ENCODE measurements at places on chromosomes 2 and 18.
A peak's percentile ranks its signal among the peaks of the same experiment; 100 is the strongest.

- no peak for DNase-seq
These were observed 7.7 kb downstream of the FAM228A start for GRCh38 chr2:24182507-24182906.

- no peak for DNase-seq
These were observed 39.4 kb downstream of the TMEM182 start for GRCh38 chr2:102801098-102801718.

DNA sequence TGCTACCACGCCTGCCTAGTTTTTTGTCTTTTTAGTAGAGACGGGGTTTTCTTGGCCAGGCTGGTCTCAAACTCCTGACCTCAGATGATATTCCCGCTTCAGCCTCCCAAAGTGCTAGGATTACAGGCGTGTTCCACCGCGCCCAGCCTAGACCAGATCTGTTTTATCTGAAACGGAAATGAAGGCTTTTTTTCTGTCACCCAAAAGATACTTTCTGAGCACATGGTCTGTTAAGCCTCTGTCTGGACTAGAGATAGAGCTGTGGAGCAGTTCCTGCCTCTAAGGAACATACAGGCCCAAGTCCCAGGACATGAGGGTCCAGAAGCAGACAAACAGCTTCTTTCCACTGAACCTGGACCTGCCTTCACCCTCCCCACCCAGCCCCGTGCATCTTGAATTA is 43.6 kb upstream of the PTMA start:
- DNase-seq = no peak

- DNase-seq = no peak
These were observed 40.5 kb downstream of the HPCAL1 start for GRCh38 chr2:10343191-10343590.

- no peak for DNase-seq
These were observed 55.6 kb upstream of the RBM44 start for GRCh38 chr2:237743024-237743423.

- no peak for DNase-seq
These were observed 46.3 kb downstream of the PTPN2 start for GRCh38 chr18:12837747-12838146.

- no peak for DNase-seq
These were observed 8.9 kb upstream of the LTBP1 start for GRCh38 chr2:32937602-32938448.

DNA sequence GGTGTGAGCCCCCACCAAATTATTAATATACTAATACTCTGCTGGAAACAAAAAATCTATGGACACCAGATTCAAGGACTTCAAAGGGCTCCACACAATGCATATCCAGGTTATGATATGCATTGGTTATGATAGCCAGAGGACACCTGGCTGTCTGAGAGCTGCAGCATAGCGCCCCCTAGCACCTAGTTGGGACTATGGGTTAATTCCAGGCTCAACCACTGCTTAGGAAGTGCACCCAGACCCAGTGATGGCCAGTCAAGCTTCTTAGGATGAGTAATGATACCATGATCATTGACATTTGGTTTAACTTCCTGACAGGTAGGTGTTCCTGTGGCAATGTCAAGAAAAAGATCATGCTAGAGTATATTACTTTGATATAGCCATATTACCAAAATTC is 3.8 kb upstream of the FRZB start:
- peak; percentile 32 for DNase-seq

DNA sequence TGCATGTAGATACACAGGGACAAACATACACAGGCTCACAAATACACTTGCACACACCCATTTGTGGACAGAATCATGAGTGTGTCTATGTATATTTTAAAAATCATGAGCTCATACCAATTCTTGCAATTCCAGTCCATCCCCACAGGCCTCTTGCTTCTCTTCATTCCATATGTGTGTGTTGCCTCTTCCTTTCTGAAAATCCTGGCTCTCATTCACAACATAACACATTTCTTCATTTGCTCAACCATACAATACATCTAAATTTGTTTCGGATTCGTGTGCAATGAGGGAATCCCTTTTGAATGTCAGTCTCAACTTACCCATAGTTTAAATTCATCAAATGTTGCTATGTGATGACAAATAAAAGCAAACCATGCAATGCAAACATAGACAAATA is 51.4 kb downstream of the GNAL start:
- no peak for DNase-seq

DNA sequence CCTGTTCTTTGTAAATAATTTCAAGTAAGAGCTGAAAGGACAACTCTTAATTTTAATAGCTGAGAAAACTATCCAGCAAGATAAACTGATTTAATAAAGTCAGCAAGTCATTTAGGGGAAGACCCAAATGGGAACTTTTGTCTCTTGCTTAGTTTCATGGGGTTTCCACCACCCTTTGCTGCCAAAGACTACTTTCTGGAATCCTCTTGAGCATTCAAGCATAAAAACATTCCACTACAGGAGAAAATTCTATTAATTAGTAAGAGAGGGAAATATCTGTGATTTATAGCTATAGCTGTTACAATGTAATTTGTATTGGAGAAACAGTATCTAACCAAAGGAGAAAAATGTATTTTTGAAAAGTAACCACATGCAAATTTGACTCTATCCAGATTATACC is 20.6 kb downstream of the EFEMP1 start:
- DNase-seq = no peak

Data from stomach (tissue), 19 donors.